ENCODE measurements at places on chromosomes 6 and 20.

DNA sequence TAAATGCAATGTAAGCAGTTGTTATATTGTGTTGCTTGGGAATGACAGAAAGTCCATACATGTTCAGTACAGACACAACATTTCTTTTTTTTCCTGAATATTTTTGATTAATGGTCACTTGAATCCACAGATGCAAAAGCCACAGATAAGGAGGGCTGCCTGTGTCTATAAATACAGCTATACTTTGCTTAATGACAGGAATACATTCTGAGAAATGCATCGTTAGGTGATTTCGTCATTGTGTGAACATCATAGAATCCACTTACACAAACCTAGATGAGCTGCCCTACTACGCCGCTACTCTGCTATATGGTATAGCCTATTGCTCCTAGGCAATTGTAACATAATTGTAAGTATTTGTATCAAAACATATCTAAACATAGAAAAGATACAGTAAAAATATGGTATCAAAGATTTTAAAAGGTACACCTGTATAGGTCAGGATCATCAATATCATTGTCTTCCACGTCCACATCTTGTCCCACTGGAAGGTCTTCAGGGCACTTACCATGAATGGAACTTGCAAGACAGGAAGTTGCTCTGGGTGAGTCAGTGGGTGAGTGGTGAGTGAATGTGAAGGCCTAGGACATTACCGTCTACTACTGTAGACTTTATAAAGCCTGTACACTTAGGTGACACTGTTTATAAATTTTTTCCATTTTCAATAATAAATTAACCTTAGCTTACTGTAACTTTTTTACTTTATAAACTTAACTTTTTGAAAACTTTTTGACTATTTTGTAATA, 27.9 kb upstream of the POPDC3 start:
- no peak for DNase-seq

GRCh38 chr6:69913361-69913760, 47.0 kb downstream of the COL19A1 start:
- no peak for DNase-seq

DNA sequence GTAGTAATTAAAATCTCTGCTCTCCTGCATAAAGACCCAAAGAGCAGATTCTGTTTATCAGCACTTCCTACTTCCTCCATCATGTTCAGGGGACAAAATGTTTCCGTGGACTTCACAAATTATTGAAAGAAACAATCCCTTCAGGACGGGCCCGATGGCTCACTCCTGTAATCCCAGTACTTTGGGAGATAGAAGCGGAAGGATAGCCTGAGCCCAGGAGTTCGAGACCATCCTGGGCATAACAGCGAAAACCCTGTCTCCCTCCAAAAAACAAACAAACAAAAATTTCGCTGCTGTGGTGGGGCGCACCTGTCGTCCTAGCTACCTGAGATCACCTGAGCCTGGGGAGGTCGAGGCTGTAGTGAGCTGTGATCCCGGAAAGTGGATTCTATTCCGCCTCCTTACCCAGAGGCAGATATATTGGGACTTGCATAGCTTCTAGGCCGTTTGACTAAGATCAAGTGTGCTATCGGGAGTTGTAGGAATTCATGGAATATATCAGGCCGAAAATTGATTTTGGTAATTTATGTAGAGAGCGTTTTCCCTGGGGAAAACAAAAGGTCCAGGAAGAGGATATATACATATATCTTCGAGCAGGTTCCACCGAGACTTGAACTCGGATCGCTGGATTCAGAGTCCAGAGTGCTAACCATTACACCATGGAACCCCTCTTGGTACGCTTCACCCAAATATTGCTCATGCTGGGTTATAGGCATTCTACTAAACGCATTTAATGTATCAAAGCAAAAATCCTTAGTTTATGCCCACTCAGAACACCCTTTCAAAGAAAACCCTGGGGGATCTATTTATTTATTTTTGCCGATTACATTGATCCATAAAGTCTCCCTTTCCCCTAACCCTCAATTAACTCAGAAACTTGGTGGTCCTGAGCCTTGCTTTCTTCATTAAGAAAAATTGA, 74.5 kb upstream of the ZNF184 start:
- DNase-seq = peak; percentile 91

DNA sequence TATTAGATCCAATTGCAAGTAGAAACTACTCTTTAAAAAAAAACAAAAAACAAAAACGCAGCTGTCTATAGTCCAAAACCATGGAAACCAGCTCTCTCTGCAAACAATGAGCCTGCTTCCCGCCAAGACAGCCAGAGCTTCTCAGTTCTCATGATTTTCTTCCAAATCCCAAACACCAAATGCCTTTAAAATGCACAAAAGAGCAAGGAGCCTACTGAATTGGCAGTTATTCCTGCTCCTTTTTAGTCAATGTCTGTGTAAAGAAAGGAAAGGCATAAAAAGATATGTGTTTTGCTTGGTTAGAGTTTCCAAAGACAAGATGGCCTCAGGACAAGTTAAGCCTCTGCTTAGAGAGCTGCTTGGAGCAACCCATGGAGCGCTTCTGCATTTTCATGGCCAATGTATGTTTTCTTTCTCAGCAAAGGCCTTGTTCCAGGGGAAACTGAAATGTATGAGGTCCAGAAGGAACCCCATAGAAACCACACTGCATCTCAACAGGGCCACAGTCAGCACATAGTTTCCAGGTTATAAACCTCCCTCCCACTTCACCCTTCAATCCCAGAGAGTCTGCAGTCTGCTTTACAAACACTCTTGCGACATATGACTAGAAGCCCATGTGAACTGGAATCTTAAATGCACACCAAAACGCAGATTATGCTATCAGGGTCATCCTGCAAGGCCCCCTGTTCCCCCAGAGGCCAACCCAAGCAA, 209.3 kb upstream of the TAB2 start:
- DNase-seq = no peak

DNA sequence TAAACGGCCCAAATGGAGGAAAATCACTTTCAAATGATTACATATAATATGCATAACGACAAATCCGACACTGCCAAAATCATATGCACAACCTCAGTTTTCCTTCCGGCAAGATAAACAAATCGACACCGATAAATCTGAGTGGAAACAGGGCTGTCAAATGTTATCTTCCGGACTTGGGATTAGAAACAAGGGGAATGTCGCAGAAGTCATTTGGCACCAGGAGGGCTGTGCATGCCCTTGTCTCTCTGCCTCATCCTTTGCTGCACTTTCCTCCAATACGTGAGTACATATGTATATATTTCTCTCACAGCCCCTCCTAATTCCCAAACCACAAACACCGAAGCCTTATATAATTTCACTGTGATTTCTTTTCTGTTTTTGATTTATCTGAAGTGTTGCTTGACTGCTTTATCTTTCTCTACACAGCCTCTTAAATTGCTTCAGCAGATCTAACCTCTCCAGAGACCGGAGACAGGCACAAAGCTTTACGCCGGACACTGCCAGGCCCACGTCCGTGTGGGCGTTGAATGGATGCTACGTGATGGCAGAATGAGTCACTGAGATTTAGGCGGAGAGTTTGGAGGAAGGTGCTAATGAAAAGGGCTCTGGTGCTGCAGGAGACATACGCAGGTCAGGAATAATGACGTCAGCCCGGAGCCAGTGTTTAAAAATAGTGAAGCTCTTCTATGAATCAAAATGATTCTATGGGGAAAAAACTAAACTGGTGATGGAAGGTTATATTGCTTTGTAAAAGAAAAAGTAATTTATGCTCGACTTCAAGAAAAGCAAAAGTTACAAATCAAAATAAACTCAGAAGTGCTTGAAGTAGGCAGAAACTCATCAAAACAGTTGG, 21.0 kb upstream of the PRELID3B start:
- DNase-seq = no peak

DNA sequence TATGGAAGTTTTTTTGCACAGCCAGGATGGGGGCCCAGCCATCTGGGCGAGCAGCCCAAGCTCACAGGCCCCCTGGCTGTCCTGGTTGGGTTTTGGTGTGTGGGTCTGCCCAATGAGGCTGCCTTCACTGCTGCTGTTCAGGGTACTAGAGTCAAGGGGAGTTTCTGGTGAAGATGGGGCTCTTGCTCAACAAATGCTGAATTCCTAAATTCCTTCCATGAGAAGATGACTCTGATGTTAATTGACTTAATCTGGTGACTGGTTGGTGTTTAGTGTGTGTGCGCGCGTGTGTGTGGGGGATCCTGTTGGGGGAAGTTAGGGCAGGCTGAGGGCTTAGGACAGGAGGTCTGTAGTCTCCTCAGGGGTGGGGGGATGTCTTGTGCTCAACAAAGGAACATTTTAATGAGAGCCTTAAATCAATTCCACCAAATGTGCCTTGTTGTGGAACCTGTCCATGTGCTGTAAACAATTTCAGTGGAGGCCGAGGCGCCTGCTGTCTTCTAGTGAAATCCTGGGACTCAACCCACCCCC, 1.9 kb downstream of the PTK7 start:
- DNase-seq = no peak

DNA sequence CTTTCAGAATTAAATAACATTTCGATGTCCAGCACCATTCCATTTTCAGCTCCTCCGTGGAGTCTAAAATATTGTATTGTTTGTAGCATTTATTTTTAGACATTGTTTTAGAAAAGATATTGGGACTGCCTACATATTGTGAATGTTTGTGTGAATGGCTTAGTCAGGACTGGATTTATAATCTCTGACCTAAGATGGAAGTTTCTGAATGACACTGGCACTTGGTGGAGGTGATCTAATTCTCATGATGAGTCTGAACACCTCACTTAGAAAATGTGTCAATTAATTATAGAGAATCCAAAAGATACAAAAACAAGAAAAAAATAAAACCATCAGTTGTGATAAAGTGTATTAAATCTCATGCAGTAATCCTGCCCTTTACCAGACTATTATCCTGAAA, 60.8 kb upstream of the HBS1L start:
- DNase-seq = no peak

- DNase-seq = no peak
Measured at GRCh38 chr20:2932498-2932897, 59.2 kb downstream of the PTPRA start.

- no peak for DNase-seq
Measured at GRCh38 chr20:58294497-58295455, 14.7 kb upstream of the RAB22A start.

All from H1 (cell line).